ENCODE measurements at places on chromosomes 11 and 22.

DNA sequence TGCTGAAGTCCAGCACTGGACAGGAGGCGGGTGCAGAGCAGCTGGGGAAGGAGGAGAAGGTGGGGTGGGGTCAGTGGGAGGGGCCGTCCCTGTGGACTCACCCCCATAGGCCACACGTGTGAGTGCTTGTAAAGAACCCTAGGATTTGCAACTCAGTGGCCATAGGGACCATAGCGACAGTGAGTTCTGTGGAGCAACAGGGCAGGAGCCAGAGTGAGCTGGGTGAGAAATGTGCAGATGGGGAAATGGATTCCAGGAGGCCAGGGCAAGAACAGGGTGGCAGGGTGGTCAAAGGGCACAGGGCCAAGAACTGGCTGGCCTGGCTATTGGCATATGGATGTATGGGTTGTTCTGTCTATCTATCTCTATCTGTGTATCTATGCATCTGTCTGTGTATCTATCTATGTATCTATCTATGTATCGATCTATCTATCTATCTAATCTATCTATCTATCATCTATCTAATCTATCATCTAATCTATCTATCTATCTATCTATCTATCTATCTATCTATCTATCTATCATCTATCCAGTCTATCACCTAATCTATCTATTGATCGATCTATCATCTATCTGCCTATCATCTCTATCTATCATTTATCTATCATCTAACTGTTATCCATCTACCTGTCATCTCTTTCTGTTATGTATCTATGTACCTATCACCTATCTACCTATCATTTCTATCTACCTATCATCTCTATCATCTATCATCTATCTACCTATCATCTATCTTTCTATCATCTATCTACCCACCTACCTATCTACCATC is 889.0 kb downstream of the TBC1D22A start:
- no peak for DNase-seq

DNA sequence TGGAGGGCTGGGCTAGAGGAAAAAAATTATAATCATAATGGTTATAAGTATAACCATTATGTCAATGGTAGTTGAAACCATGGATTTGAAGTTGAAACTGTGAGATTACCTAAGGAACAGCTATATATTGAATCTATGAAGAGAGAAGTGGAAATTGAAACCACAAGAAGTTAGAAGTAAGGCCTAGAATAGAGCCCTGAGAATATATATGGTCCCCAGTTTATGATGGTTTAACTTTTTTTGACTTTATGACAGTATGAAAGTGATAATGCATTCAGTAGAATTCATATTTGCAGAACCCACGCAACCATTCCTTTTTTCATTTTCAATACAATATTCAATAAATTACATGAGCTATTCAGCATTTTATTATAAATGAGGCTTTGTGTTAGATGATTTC is 15.0 kb downstream of the AASDHPPT start:
- DNase-seq, result no peak

DNA sequence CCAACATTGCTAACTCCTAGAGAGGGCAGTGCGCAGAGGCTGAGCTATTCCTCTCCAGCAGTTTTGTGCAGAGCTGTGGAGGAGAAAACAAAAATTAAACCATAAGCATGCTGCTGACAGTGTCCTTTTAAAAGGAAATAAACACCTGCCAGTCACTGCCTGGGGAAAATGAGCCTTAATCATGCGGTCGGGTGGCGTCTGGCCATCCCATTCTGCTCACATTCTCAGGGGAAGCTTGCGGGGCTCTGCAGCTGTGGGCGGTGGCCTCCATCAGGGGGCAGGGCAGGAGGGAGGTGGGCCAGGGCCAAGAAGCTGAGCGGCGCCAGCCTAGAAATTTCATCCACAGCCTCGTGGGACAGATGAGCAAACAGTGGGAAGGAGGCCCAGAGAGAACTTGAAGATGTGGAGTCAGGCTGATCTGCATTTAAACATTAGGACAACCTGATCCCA is 71.0 kb upstream of the TP53I11 start:
- peak; percentile 35 for DNase-seq

GRCh38 chr11:82653752-82654151 is 79.9 kb downstream of the FAM181B start:
- no peak for DNase-seq

DNA sequence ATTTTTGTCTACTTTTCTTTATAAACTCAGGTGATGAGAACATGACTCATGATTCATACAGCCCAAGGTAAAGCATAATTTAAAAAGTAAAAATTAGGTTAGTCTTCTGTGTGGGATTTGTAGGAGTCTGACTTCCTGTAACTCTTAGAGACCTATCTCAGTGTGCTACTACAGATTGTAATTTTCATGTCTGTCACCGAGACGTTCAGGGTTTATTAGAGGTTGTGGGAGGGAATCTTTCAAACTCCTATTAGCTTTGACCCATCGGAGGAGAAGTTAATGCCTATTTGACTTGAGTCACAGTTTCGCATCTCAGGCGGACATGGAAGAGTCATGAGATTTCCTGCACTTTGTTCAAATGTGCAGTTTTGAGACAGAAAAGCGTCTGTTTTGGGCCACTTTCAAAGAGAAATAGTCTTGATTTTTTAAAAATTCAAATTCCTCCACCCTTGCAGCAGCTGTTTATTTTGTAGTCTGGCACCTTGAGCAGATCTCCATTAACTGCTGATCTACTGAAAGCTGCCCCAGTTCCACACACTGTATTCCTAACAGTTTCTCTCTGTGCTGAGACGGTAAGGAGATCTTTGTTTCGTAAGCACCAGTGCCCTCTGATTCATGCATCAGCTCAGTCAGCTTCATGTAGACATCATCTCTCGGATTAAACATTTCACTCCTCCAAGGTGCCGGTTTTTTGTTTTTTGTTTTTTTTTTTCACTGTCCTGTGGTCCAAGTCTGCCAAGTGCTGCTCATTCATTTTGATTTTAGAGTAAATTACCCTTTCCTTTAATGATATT is 24.3 kb downstream of the ALKBH3 start:
- no peak for DNase-seq

- DNase-seq, result no peak
Measured at GRCh38 chr22:26182723-26183122, 13.5 kb downstream of the SEZ6L start.

- no peak for DNase-seq
Measured at GRCh38 chr11:130457623-130458409, 9.4 kb downstream of the ADAMTS15 start.

DNA sequence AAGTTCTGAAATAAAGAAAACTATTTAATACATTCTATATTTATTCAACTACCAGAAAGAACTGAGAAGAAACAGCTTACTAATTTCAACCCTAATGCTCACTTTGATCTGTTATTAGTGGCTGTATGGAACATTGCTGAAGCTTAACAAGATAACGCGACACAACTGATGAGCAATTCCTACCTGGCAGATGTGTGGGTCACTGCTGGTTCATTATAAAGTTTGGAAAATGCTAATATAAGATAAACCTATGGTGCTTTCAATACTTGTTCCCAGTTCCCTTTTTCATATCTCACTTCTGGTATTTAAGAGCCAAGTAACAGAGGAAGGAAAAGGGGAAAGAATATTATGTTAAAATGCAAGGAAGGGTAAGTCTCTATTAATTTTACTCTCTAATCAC is 10.5 kb downstream of the CTSC start:
- no peak for DNase-seq

DNA sequence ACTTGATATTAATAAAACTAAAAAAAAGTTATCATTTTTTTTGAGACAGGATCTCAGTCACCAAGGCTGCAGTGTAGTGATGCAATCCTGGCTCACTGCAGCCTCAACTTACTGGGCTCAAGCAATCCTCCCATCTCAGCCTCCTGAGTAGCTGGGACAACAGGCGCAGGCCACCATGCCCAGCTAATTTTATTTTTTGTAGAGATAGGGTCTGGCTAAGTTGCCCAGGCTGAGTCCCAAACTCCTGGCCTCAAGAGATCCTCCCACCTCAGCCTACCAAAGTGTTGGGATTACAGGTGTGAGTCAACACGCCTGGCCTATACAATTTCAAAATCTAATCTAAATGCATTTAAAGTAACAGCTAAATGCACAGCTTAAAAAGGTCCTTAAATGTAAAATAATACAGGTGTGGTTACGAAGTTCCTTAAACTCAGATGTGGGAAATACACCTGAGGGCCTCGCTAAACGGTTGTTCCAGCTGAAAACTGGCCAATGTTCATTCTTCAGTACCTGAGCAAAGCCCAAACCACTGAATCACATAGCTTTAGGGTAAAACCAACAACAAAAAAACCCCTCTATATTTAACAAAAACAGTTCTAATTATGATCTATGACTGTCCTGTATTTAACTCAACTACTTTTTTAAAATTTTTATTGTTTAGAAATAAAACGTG is 11.8 kb downstream of the NAP1L4 start:
- no peak for DNase-seq

DNA sequence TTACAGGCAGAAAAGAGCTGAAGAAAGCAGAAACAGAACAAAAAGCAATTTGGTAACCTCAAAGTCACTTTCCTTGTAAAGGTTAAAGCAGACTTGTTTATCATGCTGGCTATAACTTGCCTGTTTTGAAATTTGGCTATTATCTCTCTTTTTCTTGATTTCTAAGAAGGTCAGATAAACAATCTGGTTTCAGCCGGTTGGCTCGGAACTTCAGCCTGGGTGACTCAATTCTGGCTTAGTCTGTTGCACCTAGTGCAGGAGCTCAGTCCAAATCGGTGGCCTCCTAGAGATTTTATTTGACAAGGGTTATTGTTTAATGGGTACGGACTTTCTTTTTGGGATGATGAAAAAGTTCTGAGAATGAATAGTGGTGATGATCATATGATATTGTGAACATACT is 367.1 kb upstream of the B3GAT1 start:
- DNase-seq, result no peak

DNA sequence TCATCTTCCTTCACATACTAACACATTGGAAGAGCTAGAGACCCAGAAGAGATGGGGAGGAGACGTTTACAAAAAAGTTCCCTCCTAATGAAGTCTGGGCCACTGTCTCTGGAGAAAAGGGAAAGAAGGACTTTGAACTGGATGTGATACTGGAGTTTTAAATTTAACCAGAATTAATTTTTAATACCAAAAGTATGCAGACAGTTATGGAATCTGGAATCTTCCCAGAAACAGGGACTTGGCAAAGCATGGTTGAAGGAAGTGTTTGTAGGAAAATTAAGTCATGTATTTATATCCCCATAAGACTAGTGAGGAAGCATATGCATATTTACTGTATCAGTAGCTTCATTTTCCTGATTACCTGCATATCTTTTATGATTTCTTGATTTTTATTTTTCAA is 215.5 kb downstream of the TTC28 start:
- no peak for DNase-seq

- DNase-seq, result no peak
Measured at GRCh38 chr11:126655807-126656128, 300.3 kb downstream of the ST3GAL4 start.

DNA sequence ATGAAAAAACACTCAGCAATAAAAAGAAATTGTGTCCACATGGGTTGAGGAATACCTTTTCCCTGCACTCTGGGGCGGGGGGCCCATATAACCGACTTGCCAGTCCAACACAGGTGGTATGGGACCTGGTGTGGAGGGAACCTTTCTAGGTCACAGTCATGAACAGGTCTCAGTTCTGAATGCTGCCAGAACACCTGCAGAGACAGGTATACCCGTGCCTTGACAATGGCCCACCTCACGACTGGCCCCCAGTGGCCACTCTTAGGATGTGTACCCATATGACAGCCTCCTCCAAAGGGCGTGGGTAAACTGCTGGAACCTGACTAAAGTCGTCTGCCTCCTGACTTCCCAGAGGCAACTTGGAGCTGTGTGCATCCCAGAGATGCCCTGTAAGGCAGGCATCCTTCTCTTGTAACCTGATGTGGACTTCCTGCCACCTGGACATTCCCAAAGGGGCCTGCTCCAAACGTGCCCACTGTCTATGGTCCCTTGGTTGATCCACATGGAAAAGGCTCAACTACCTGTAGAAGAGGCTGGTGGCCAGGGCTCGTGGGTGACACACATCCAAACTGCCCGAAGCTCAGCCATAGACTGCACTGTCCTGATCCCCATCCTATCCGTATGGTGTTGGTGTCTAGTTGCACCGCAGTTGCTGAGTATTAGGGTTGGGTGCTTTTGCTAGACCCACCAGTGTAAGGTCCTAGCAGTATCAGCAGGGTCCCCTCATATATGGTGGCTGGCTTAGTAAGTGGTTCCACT is 859.3 kb downstream of the BRD1 start:
- no peak for DNase-seq

- DNase-seq, result no peak
Measured at GRCh38 chr11:119376197-119376847, 5.2 kb downstream of the USP2 start.

DNA sequence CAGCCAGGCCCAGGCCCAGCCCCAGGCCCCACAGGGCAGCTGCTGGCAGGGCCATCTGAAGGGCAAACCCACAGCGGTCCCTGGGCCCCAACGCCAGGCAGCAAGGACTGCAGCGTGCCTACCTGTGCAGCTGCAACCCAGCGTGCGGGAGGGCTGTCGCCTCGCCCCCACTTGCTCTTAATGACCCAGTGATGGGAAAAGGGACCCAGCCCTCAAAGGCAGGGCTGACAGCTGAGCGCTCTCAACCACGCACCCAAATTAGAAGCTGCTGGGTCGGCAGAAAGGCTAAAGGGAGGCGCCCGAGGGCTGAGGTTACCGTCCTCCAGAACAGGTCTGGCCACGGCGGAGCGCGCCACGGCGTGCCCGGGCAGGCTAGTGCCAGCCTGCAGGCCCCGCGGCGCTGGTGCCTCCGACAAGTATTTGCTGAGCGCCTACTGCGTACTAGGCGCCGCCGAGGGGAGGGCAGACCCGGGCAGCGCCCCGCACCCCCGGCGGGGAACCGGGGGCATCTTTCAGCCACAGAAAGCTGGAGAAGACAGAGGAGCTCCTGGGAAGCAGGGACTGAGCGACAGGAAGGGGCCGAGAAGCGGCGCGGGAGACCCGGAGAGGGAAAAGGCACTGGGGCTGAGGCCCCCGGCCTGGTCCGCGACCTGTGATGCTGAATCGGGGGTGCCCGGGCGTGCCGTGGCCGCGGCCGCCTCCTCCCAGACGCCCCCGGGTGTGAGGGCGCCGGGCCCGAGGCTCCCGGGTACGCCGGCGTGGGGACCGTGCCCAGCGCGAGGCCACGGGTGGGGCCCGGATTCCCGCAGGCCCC is 773 bp downstream of the HRAS start:
- no peak for DNase-seq

- DNase-seq, result no peak
Measured at GRCh38 chr22:37417677-37418348, 9.5 kb downstream of the ELFN2 start.

- no peak for DNase-seq
Measured at GRCh38 chr11:69244266-69244665, 49.7 kb upstream of the MYEOV start.

GRCh38 chr11:43920598-43921419 is 21.6 kb upstream of the C11orf96 start:
- DNase-seq, result no peak

- no peak for DNase-seq
Measured at GRCh38 chr11:68974421-68975194, 6.2 kb downstream of the MRGPRD start.

GRCh38 chr11:72241291-72241781 is 2.6 kb downstream of the PHOX2A start:
- DNase-seq, result no peak
